Activated gamma-delta T cell treated with anti-CD3 and anti-CD28 coated beads, Interleukin-2, amount 50 U/mL, for 16 hours (primary cell): ENCODE measurements at places on chromosomes 2 and 18.

DNA sequence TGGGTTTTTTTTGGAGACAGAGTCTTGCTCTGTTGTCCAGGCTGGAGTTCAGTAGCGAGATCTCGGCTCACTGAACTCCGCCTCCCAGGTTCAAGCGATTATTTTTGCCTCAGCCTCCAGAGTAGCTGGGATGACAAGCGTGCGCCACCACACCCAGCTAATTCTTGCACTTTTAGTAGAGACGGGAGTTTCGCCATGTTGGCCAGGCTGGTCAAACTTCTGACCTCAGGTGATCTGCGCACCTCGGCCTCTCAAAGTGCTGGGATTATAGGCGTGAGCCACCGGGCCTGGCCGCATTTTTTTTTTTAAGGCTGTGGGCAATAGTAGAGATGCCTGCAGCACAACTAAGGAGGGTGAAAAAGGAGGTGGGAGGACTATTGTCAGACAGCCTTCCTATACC is 41.7 kb upstream of the ZNF532 start:
- no peak for DNase-seq

DNA sequence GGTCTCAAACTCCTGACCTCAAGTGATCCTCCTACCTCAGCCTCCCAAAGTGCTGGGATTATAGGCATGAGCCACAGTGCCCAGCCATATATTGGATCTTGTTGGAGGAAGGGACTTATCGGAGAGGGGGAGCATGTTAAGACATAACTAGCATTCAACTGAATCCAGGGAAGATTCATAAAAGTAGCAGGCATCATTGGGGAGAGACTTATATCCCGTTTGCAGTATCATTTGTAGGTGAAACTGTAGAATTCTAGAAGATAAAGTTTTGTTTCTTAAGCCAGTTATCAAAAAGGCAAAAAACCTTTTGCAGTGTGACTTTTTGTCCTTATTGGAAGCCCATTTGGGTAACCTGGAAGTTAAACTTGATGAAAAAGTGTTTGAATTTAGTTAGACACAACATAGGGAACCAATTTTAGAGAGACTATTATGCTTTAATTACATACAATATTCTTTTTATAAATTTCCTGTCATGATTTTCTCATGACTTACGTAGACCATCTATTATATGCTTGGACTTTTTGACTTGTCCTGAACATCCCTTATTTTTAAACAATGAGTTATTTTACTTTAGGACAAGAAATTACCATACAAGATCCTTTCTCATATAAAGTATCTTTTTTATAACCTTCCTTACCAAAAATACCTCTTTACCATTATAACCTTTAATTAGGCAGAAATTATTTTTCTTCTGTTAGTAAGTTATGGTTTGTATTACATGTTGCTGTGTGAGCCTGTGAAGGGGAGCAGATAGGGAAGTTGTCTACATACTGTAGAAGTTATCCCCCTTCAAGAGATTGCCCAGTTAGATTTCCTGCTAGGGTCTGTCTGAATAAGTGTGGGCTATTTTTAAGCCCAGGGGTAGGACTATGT is 20.3 kb downstream of the RAB3GAP1 start:
- no peak for DNase-seq

- DNase-seq, result no peak
These were observed at the start of gene KCNE4 for GRCh38 chr2:223051693-223052289. KCNE4 (plus strand) TSS chr2:223052190; CDS start chr2:223052831, 641 bp downstream.

- DNase-seq, result no peak
These were observed 33.2 kb downstream of the COL6A3 start for GRCh38 chr2:237380768-237381167.

DNA sequence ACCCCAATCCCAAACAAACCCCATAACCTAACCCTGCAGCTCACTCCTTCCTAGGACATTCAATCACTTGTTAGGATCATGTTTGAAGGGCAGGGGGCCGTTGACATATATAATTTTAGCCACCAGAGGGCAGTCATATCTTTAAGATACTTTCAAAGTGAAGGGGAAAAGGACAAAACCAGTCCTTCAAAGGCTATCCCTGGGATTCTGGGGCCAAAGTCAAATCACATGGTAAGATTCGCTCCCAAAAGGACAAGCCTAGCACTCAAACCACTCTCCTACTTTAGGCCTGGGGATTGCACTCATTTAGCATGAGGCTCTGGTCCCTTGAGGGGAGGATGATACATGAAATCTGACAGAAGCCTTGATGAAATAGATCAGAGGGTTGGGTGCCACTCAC is 44.6 kb downstream of the HAUS1 start:
- peak; percentile 27 for DNase-seq

GRCh38 chr2:144509001-144509878 is 10.7 kb downstream of the ZEB2 start:
- DNase-seq, result no peak
